ENCODE measurements at places on chromosomes 3 and 15. TPM values are rescaled to one million over a fixed set of nuclear protein-coding genes. Genes with fewer than 3 reads are reported as not detected.

- no peak for DNase-seq
Measured at GRCh38 chr15:89429986-89430385, 66.4 kb downstream of the RHCG start.

- DNase-seq, result no peak
Measured at GRCh38 chr15:99511866-99512661, 53.7 kb upstream of the MEF2A start.

- peak; percentile 78 for DNase-seq
Measured at GRCh38 chr3:64188810-64189560, 36.3 kb downstream of the PRICKLE2 start.

- DNase-seq, result no peak
Measured at GRCh38 chr3:105533960-105534359, 167.3 kb downstream of the ALCAM start.

- DNase-seq, result no peak
Measured at GRCh38 chr15:100757661-100758060, 122.0 kb upstream of the ALDH1A3 start.

GRCh38 chr15:59203008-59203407 lies 3.6 kb upstream of the LDHAL6B start:
- no peak for DNase-seq

DNA sequence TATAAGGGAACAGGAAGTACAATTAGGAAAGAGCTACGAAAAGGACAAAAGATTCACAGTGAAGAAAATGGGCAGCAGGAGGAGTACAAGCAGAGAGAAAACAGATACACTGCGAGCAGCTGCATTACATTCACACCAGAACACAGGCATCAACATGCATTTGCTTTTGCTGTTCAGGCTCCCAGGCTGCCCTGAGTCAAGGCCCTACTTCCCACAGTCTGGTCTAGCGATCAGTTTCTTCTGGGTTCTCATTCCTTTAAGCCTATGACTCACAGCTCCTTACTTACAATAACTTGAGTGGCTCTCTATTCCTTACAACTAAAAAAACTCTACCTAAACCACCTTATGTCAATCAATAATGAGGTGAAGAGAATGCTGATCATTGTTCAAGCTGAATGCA lies 24.5 kb upstream of the ZNF445 start:
- DNase-seq, result no peak

DNA sequence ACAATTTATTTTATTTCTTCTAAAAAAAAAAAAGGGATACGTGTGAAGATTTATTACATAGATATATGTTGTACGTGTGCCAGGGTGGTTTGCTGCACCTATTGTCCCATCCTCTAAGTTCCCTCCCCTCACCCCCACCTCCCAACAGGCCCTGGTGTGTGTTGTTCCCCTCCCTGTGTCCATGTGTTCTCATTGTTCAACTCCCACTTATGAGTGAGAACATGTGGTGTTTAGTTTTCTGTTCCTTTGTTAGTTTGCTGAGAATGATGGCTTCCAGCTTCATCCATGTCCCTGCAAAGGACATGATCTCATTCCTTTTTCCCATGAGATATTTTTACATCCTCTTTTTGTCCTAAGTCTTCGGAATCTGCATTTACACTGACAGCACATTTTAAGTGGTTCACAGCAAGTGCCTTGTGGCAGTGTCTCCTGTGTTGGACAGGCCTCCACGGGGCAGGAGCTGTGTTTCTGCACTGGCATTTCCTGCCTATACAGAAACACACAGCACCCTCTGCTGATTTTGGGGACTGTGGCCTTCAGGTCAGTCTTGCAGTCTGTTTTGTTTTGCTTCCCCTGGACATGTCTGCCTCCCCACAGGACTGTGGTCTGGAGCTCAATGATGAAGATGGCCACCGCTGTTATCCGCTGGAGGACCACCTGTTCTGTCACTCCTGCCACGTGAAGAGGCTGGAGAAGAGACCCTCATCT lies 12.7 kb upstream of the SACM1L start:
- DNase-seq, result no peak

DNA sequence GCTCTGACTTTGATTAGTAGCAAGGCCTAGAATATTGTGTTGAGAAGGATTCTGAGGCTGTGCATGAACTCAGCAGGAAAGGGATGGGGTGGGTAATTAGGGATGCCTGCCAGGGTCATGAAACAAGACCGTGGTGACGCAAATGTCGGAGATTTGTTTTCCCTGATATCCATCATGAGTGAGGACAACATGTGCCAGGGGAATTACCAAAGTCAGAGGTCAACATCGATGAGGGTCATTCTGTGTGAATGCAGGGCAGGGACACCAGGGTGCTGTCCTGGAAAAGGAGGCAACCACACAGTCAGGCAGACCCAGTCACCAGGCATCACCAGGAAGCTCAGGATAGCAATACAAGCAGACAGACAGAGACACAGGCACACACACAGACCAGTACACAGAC lies 52.2 kb downstream of the SLCO2A1 start:
- DNase-seq, result no peak

DNA sequence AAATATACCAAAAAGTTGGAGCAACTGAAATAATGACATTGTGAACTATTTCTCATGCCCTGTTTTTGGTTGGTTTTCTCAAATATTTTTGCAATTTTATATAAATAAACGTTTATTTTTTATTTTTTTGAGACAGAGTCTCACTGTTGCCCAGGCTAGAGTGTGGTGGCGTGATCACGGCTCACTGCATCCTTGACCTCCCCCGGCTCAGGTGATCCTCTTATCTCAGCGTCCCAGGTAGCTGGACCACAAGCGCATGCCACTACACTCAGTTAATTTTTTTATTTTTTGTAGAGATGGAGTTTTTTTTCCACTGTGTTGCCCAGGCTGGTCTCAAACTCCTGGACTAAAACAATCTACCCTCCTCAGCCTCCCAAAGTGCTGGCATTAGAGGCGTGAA lies 45.6 kb downstream of the YEATS2 start:
- DNase-seq, result no peak

GRCh38 chr3:152128356-152128755 lies 140.4 kb upstream of the MBNL1 start:
- no peak for DNase-seq

- DNase-seq, result peak; percentile 65
Measured at GRCh38 chr3:152416808-152417580, 148.3 kb downstream of the MBNL1 start.

DNA sequence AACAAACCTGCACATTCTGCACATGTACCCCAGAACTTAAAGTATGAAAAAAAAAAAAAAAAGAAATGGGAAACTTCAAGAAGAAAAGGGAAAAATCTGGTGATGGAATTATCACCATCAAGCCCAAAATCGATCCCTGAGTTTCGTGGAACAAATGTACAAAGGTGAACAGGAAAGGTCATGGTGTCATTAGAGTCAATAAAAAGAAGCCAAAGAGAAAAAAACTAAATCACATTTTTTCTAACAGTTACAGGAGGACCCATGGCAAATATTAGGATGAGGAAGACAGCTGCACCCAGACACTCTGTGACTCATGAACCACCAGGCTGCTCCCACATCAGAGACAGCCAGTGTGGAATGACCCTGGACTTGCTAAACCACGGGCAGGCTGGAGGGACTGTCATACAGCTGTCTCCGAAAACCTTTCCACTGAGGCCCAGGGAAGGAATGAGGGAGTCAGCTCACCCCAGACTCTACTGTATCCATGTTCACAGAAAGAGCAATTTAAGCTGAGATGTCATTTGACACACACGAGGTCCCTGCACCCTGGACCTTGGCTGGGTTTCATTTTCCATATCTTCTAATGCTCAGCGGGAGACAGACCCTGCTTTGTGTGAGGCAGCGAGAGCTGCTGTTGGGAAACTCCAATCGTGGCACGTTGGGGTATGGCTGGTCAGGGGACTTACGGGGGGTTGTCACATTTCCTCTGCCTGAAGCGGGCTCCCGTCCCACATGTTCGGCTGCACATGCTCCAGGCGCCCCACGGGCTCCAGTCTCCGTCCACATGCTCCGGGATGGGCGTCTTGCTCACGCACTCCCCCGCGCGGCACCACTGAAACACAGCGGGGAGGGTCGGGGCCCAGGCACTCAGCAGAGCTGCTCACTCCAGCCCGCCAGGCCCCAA lies 210.2 kb downstream of the ADAMTS17 start:
- DNase-seq, result peak; percentile 93

GRCh38 chr3:178705925-178706324 lies 169.7 kb downstream of the KCNMB2 start:
- no peak for DNase-seq

- DNase-seq, result no peak
Measured at GRCh38 chr3:151330379-151330778, 1.0 kb upstream of the P2RY13 start.

DNA sequence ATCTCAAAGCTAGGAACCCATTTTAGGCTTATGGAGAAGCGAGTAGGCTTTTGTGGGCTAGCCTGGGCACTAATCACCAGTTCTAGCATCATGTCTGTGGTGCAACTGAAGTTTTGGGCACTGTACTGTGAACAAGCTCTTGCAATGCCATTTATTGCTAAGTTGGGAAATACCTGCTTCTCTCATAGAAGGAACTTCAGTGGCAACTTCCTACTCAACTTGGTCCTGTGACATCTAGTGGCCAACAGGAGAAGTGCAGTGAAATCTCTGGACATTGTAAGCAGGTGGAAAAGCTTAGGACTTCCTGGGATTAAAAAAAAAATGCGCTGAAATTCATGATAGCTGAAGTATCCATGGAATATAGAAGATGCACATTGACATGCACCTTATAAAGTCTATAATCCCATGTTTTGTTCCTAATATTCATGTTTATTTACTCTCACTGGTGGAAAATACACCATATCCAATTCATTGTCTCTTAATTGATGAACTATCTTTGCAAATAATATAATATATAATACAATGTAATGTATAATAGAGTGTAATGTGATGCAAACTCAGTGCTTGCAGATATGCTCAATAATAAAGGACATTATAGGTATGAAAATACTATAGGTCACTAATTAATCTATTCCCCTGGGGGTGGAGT lies 6.5 kb upstream of the ALDH1A3 start:
- peak; percentile 95 for DNase-seq

DNA sequence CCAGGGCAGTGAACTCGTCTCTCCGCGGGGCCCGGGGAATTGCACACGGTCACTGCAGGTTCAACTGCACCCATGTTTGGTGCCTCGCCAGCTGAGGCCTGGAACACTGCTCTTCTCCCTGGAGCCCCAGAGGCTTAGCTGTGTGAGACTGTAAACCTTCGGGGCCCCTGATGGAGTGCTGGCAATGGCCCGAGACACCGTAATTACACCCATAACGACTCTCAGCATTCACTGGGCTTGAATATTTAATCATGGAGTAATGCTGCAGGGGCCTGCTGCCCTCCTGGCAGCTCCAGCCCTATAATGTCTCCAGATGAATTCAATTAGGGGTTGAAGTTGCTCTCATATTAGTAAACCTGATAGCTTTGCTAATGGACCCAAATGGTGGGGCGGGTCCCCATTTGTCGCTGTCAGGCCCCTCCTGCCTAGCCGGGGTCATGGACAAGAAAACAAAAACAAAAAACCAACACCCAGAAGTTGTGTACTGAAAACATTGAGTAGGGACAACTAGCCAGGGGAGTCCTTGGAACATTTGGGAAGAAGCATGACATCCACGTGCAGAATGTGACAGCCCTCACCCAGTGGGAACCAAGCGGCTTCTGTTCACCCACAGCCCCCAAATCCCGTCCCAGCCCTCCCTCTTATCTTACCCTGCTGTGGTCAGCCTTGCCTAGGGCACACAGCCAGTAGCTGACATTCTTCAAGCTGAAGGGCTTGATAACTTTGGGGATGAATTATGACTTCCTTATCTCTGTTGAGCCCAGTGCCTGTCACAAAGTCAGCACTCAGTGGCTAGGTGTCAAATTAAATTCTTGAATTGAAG lies 74.3 kb upstream of the SCN5A start:
- DNase-seq, result no peak

- no peak for DNase-seq
Measured at GRCh38 chr15:58260205-58260724, 122.1 kb downstream of the AQP9 start.

GRCh38 chr3:72763751-72764440 lies 84.3 kb downstream of the SHQ1 start:
- no peak for DNase-seq

GRCh38 chr3:88059380-88060170 lies 520 bp downstream of the ZNF654 start:
- DNase-seq, result peak; percentile 55

GRCh38 chr3:185716436-185717108 lies 108.3 kb downstream of the IGF2BP2 start:
- no peak for DNase-seq

GRCh38 chr15:74263466-74263865 lies 27.3 kb downstream of the CCDC33 start:
- no peak for DNase-seq

- no peak for DNase-seq
Measured at GRCh38 chr3:161284989-161285388, 63.9 kb downstream of the NMD3 start.

GRCh38 chr3:77562089-77562488 lies 522.2 kb downstream of the ROBO2 start:
- no peak for DNase-seq

The GABRB3 gene
- total RNA-seq, result under 0.01 TPM

The TMCC1 gene
- total RNA-seq, result 25.0 TPM

The MOBP gene
- total RNA-seq, result not detected

The GATA2 gene
- total RNA-seq, result 0.88 TPM

The CYP1A1 gene
- not detected for total RNA-seq

The TRIM42 gene
- not detected for total RNA-seq

All from osteoblast (primary cell).